Stimulated activated CD4-positive, alpha-beta T cell treated with anti-CD3 and anti-CD28 coated beads, Interleukin-1b, Interleukin-23, amount 100 ng/mL, for 1 hour (primary cell): ENCODE measurements at places on chromosomes 1 and 21.

GRCh38 chr1:41884256-41885230 lies 34.2 kb downstream of the HIVEP3 start:
- DNase-seq: no peak

DNA sequence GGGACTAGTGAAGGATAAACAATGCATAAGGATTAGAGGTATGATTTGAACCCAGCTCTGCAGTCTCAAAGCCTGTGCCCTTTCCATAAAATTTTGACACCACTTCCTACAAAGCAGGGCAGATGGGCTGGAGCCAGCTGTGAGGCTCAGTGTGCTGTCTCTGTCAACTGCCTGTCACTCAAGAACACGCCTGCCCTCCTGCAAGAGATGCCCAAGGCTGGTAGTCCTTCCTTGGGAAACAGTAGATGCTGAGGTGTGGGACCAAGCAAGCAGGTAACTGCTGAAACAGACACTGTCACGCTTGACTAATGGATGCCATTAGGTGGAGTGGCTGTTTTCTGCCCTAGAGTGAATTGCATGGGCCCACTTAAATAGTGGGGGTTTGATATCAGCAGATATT lies 402.0 kb downstream of the PTPRU start:
- no peak for DNase-seq

- DNase-seq: no peak
Observed at GRCh38 chr1:41483001-41483850, 1.3 kb downstream of the EDN2 start.

DNA sequence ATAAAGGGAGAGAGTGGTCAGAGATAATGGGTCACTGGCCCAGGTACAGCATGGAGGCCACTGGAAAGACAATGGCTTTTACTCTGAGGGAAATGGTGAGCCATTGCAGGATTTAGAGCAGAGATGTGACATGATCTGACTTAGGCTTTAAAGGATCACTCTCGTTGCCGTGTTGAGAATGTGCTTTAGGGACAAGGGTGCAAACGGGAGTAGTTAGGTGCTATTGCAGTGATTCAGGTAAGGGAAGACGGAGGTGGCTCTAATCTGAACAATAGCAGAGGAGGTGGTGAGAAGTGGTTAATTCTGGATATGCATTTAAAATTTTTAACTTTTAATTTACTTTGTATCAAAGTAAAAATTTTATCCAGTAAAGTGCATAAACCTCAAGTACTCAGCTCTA lies 9.8 kb downstream of the ADORA1 start:
- no peak for DNase-seq

DNA sequence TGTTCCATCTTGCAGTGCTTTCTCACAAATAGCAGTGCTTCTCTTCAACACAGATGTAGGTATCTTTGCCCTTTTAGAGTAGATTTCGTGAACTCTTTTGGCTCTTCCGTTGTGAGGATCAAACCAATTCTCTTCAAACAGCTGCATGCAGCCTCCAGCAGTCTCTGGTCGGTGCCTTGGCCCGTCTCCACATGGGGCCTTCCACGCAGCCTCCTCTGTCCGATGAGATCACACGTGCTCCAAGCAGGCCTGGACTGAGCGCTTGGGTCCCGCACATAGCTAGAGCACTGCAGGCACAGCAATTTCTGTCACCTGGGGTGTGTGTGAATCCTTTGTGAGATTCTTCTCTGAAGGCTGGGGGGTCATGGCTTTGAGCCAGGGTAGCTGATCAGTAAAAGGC lies 82.8 kb upstream of the KCNE2 start:
- no peak for DNase-seq

DNA sequence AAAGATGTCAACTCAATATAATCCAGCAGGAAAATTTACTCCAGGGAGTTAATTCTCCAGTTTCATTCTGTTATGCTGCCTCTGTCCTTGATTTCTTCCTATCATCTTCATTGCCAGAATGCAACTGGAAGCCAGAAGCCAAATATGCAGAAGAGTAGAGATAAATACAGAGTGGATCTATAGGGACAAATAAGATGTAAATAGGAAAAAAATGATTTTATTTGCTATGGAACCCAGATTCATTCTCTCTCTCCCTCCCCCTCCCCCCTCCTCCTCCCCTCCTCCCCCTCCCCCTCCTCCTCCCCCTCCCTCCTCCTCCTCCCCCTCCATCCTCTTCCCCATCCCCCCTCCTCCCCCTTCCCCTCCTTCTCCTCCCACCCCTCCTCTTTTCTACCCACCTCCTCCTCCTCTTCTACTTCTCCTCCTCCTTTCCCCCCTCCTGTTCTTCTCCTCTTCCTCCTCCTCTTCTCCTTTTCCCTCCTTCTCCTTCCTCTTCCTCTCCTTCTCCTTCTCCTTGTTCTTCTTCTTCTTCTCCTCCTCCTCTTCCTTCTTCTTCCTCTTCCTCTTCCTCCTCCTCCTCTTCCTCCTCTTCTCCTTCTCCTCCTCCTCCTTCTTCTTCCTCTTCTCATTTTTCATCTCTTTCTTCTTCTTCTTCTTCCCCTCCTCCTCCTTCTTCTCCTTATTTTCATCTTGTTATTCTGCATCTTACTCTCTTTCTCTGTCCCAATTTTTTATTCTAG lies 306.4 kb downstream of the NUF2 start:
- no peak for DNase-seq

DNA sequence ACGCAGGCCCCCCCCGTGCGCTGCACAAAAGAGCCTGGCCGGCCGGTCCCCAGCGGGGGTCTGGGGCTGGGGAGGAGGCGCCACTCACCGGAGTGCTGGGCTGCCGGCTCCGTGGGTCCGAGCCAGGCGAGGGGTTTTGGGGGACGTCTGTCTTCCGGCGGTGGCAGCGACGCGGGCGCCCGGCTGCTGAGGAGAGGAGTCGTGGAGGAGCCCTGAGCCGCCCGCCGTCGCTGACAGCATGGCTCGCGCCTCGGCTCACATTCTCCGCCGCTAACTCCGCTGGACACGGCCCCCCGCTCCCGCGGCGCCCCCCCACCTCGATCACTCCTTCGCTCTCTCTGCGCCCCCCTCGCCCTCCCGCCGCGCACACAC lies 649 bp downstream of the AHDC1 start:
- DNase-seq: no peak

GRCh38 chr1:231550448-231550781 lies 21.9 kb downstream of the TSNAX start:
- no peak for DNase-seq

- no peak for DNase-seq
Observed at GRCh38 chr1:76340056-76340455, 265.5 kb downstream of the ST6GALNAC3 start.

GRCh38 chr1:109242387-109242786 lies 7.0 kb upstream of the CELSR2 start:
- DNase-seq: no peak

DNA sequence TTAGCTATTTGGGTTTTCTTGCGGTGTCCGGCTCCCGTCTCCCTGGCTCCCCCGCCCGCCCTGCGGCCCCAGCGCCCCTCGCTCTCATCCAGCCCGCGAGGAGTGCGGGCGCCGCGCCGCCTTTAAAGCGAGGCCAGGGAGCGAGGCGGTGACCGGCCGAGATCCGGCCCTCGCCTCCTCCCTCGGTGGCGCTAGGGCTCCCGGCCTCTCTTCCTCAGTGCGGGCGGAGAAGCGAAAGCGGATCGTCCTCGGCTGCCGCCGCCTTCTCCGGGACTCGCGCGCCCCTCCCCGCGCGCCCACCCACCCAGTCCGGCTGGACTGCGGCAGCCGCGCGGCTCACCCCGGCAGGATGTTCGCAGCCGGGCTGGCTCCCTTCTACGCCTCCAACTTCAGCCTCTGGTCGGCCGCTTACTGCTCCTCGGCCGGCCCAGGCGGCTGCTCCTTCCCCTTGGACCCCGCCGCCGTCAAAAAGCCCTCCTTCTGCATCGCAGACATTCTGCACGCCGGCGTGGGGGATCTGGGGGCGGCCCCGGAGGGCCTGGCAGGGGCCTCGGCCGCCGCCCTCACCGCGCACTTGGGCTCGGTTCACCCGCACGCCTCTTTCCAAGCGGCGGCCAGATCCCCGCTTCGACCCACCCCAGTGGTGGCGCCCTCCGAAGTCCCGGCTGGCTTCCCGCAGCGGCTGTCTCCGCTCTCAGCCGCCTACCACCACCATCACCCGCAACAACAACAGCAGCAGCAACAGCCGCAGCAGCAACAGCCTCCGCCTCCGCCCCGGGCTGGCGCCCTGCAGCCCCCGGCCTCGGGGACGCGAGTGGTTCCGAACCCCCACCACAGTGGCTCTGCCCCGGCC lies 492 bp downstream of the HLX start:
- DNase-seq: no peak

DNA sequence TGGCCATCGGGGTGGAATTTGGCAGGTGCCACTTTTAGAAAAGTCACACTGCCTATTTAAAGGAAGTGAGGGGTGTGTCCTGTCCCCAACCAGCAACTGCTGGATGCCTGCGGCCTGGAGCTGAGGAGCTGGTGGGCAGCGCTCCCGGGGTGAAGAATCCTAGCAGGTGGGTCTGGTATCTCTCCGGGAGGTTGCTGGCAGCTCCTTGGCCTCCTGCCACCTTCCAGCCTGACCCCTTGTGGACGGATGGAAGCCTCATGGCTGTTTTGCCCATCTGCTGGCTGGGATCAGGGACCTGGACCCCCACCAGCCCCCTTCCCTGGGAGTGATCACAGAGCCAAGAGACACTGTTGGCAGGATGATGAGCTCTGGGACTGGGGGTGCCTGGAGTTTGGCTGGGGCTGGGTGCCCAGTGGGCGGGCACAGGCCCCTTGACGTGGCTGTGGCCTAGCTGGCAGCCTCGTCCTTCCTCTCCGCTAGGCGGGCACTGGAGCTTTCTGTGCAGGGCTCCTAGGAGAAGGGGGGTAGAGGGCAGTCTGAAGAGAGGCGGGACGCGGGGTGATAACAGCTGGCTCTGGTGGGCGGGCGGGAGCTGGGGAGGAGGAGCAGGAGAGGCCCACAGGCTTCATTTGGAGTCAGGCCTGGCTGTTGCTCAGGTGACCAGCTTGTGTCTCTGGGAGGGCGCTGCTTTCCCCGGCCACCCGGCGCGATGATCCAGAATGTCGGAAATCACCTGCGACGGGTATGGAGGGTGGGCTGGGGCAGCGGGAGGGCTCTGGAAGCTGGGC lies at the start of gene ACOT11:
TSS of gene ACOT11 (plus strand) at position 628 of the 788 bp plus-strand sequence. CDS start at position 710, 82 bp downstream.
- no peak for DNase-seq

GRCh38 chr1:2414297-2414958 lies 2.1 kb upstream of the PEX10 start:
- DNase-seq: peak; percentile 69

DNA sequence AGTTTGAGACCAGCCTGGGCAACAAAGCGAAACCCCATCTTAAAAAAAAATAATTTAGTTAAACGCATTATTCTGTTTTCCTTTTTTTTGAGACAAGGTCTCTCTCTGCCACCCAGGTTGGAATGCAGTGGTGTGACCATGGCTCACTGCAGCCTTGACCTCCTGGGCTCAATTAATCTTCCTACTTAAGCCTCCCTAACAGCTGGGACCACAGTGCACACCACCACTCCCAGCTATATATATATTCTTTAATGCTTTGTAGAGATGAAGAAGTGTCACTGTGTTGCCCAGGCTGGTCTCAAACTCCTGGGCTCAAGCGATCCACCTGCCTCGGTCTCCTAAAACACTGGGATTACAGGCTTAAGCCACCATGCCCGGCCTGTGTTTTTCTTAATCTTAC lies 7.7 kb upstream of the KLF17 start:
- no peak for DNase-seq

DNA sequence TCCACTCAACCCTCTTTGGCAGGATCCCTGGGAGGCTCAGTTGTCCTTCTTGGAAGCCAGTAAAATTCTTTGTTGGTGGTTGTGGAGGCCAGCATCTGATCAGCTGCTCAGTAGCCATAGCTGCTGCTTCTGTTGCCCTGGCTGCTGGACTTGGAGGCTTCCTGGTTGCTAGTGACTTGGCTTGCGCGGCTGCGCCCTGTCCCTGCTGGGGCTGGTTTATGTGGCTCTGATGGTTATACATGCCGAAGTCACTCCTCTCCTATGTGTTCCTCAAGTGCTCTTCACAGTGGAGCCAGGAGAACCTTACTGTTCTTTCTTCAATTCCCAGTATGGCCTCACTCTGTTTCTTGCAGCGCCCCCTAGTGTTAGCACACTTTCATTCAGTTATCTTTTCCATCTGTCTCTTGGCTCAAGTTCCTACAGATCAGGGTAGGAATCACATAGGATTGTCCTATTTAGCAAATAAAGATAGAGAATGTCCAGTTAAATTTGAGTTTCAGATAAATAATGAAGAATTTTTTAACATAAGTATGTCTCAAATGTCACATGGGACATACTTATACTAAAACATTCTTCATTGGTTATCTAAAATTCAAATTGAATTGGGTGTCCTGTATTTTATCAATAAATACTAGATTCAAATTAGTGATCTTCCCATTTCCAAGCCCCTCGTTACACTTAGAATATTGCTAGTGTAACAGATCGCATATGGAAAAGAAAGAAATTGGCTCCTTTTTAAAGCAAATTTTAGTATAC lies 176.5 kb downstream of the TGFB2 start:
- DNase-seq: no peak

- DNase-seq: no peak
Observed at GRCh38 chr1:202702088-202702487, 8.2 kb downstream of the SYT2 start.

DNA sequence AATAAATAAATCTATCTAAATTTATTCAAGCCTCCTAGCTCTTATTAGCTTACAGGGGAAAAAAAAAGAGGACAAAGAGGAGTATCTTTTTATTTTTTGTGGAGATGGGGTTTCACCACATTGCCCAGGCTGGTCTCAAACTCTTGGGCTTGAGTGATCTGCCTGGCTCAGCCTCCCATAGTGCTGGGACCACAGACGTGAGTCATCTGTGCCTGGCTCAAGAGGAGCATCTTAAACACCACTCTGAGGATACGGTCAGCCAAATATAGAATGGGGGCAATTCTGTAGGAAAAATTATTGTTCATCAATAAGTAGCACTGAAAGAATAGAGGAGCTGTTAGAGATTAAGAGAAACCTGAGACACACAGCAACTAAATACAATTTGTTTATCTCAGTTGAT lies 24.1 kb downstream of the SLC45A3 start:
- no peak for DNase-seq

- DNase-seq: peak; percentile 11
Observed at GRCh38 chr1:200409203-200409760, 554 bp downstream of the ZNF281 start.

DNA sequence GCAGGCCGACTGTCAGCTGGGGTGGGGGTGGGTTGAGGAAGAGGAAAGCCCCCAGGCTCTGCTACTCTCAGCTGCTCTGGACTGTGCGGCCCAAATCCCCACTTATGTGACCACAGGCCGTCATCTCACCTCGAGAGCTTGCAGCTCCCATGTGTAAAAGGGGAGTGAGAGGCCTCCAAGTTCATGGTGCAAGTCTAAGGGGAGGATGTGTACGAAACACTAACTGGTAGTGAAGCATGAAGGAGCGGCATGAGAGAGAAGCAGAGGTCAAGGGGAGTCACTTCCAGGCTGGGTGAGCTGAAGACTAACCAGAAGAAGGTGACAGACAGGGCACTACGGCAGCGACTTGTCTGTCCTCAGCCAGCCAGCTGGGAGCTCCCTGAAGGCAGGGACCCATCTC lies 43.8 kb downstream of the GLIS1 start:
- no peak for DNase-seq

DNA sequence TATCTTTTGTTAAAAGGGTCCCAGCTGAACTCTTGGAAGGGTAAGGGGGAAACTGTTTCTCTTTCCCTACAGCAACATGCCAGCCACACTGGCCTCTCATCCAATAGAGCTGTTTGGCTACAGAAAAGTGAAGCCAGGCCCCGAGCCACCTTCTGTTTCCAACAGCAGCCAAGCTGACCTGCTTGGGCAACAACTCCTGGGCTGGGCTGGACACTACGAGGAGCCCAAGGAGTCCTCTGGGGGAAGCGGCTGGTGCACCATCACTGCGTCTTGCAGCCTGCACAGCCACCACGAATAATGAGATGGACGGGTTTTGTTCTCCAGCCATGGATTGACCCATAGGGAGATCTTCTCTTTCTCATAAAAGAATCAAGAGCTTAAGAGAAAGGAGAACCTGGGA lies 624.9 kb downstream of the NPHP4 start:
- no peak for DNase-seq
